ENCODE measurements at places on chromosomes 3 and 15.

DNA sequence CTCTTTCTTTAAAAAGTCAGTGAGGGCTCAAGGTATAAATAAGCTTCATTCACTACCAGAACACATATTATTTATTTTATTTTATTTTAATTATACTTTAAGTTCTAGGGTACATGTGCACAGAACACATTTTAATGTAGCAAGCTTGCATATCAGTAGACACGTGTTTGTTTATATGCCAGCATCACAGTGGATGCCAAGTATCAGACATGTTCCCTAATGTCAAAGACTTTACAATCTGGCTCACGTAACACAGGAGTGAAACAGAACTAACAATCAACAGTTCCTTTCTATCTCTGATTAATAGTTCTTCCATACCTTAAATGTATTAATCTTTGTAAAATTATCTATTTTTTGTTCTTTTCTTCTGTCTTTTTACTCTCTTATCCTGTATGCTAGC, 23.3 kb upstream of the ENTPD3 start:
- no peak for DNase-seq

DNA sequence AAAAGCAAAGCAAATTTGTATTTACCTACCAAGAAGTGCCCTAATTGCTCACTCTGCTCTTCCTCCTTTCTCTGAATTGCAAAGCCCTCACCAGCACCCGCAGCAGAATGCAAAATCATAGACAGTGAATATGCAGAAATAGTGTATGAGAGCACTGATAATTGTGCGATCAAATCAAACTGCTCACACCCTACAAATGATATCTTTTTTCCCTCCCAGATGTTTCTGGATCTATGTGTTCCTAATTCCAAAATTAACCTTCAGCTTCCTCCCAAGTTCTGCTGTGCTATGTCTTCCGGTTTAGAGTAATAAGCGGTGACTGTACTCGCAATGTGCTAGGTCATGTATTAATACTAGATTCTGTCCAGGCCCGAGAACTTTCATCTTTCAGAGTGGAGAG, 3.4 kb downstream of the GHSR start:
- DNase-seq = no peak

- DNase-seq = no peak
Measured at GRCh38 chr3:107650788-107651187, 128.0 kb downstream of the BBX start.

GRCh38 chr3:72582211-72582878, 265.9 kb downstream of the SHQ1 start:
- no peak for DNase-seq

GRCh38 chr3:36206956-36207580, 173.2 kb upstream of the STAC start:
- DNase-seq = no peak

DNA sequence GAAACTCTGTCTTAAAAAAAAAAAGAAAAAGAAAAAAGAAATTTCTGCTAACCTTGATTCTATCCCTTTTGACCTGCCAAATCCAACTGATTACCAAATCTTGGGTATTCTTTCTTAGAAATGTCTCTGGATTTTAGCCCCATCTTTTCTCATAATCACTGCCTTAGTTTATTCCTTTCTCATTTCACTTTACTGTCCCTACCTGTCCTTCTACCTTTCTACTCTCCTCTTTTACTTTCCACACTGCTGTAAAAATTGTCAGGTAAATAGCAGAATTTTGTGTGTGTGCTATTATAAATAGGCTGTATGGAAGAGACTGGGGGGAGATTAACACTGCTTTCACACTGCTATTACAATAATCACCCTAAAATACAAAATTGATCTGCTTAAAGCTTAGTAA, 16.7 kb downstream of the PIK3CA start:
- no peak for DNase-seq

- DNase-seq = peak; percentile 88
Measured at GRCh38 chr3:66428733-66429132, 72.1 kb downstream of the LRIG1 start.

DNA sequence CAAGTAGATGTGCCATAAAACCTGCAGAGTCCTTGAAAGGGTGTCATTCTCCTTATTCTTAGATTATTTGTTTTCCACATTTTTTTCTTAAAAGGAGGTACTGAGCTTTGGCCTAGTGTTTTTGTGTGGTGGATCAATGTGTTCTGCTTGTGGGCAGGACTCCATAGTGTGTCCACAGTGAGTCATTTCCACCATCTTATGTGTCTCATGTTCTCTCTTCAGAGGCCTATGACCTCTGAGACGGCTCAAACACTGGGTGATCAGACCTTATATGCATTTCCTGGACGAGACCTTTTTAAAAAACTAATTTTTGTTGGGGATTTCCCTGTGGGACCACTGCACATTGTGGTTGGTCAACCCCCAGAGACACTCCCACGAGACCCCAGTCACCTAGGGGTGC, 93.4 kb downstream of the CHCHD4 start:
- DNase-seq = no peak

- no peak for DNase-seq
Measured at GRCh38 chr3:174317005-174317404, 542.1 kb upstream of the NAALADL2 start.

GRCh38 chr15:96418146-96418545, 87.6 kb downstream of the NR2F2 start:
- DNase-seq = no peak

DNA sequence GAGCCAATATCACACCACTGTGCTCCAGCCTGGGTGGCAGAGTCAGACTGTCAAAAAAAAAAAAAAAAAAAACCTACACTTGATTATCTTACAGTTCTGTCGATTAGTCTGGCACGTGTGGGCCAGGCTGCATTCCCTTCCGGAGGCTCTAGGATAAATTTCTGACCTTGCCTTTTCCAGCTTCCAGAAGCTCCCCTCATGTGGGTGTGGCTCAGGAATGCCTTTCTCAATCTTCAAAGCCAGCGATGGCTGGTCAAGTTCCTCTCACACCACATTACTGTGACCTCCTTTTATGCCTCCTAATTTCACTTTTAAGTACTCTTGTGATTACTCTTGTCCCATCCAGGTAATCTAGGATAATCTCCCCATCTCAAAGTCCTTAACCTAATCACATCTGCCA, 58.2 kb upstream of the DUT start:
- DNase-seq = no peak

DNA sequence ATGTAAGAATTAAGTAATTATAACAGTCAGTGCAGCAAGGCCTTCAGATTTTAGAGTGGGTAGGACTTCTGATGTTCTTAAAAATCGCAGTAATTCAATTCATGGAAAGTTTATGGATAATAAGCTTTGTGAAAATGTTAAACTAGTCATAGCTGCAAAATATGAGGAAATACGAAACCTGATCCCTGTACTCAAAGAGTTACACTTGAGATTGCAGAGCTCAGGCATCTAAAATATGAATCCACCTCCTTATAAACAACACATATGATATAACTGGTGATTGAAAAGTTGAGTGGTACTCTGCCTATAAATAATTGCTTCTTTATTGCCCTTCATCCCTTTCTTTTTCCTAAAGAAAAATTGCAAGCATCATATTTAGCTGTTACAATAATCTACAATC, 473.3 kb downstream of the OTOL1 start:
- no peak for DNase-seq

- no peak for DNase-seq
Measured at GRCh38 chr3:60531759-60532158, 719.5 kb downstream of the FHIT start.

GRCh38 chr3:130854208-130854864, 39.5 kb upstream of the ATP2C1 start:
- no peak for DNase-seq

- no peak for DNase-seq
Measured at GRCh38 chr3:74523811-74524210, 90.6 kb downstream of the CNTN3 start.

DNA sequence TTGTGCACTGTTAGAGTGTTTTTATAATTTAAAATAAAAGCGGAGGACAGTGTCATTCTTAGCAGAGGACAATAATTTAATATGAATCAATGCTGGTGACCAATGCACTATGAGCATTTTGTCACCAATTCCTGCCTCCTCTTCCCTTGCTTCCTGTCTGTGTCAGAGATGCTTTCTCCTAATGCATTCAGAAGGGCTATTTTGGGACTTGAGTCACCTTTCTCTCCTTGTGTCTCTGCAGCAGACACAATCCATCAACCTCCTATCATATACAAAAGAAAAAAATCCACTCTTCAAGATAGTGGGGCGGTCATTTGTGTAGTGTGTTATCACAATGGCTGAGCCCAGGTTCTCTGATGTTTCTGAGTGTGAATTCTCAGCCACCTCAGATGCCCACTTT, 191.9 kb upstream of the VEPH1 start:
- DNase-seq = no peak

DNA sequence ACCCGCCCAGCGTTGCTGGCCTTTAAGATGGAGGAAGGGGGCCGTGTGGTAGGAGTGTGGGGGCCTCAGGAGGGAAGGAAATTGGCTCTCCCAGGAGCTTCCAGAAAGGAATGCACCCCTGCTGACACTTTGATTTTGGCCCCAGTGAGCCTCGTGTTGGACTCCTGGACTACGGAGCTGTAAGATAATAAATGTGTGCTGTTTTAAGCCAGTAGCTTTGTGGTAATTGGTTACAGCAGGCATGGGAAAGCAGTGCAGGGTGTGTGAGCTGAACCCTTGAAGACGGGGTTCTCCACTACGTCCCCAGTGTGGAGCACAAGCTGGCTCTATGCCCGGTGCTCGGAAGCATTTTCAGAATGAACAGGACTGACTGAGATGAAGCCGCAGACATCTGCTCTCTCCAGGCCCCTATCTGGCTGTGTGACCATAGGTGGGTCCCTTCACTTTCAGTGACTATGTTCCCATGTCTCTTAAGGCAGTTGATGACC, 22.9 kb upstream of the CGNL1 start:
- no peak for DNase-seq

GRCh38 chr15:45705510-45706473, 71.0 kb downstream of the SQOR start:
- peak; percentile 34 for DNase-seq

- no peak for DNase-seq
Measured at GRCh38 chr3:39166932-39167532, 13.6 kb upstream of the CSRNP1 start.

DNA sequence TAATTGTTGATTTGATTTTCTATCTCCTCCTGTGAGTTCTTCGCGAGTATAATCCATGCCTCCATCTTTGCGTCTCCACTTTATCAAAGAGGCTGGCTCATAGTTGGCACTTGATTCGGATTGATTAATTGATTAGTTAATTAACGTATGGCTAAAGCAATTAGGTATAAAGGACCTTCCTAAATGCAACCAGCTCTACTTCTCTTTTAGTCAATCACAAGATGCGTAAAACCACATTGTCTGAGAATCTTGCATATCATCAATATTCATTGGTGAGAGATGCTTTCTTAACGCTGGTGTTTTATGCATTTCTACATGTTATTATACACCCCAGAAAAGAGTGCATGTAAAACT, 56.4 kb upstream of the NR2F2 start:
- DNase-seq = no peak

DNA sequence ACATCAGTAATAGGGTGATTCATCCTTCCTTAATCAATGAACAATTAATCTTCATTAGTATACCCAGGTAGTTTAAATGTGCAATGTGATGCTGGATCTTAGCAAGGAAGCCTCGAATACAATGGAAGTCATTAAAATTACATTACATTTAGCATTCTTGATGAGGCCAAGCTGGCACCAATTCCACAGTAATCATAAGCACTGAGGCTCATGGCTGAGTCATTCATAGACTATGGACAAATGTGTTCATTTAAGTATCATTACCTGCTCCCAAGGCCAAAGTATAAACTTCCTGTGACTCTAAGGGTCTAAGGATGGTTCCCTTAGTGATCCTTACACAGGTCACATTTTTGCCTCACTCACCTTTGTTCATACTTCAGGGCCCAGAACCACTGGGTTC, 266.4 kb upstream of the CDIN1 start:
- no peak for DNase-seq

DNA sequence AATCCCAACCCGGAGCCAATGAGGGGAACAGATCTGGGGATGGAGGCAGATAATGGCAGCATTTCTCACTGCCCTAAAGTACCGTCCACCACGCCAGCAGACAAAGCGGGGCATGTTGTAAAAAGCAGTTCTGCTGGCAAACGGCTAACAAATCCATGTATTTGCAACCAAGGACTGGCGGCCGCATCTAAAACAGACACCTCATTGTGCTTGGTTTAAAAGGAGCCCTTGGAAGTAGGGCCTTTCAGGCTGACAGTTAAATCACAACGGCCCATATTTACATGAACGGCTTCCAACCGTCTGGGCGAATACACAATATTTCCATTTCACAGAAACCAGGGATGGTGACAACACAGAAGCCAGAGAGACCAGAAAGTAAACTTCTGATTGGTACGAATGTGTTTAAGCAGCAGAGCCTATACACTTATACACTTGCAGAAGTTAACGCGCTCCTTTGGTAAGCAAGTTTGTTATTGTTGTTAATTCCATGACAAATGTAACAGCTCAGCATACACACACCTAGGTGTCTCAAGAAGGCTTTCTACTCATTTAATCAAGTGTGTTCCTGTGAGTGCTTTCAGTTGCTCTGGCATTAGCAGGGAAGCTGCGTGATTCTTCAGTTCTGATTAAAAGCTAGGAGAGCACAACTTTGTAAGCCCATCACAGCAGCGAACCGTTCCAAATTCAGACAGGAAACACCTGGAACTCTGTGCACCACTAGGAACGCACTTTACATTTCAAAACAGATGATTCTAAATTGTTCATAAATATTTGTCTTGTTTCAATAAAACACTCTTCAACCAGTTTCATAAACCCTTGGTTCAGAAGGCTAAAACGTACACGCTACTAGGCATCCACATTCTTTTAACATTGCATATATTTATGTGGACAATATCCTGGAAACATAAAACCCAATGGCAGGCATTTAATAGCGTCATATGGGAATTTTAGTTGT, 112.9 kb downstream of the PDZRN3 start:
- no peak for DNase-seq

GRCh38 chr3:112818289-112818688, 28.4 kb downstream of the CD200R1L start:
- no peak for DNase-seq

GRCh38 chr3:156816091-156816793, 9.9 kb upstream of the LEKR1 start:
- DNase-seq = no peak

DNA sequence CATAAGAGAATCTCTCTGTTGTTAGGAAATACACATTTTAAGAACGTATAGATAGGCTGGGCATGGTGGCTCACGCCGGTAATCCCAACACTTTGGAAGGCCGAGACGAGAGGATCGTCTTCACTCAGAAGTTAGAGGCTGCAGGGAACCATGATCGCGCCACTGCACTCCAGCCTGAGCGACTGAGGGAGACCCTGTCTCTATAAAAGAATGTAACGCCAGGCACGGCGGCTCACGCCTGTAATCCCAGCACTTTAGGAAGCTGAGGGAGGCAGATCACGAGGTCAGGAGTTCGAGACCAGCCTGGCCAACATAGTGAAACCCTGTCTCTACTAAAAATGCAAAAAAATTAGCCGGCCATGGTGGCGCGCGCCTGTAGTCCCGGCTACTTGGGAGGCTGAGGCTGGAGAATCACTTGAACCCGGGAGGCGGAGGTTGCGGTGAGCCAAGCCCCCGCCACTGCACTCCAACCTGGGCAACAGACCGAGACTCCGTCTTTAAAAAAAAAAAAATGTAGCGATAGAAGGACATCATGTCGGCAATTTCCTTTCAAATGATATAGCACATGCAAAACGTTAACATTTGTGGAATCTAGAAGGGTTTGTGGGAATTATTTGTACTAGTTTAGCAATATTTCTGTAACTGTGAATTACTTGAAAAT, 730 bp upstream of the RPL14 start:
- no peak for DNase-seq
